ENCODE measurements at places on chromosomes 16 and 17. TPM values are rescaled to one million over a fixed set of nuclear protein-coding genes. Genes with fewer than 3 reads are reported as not detected.

The DPEP2 gene
- not detected for total RNA-seq

DNA sequence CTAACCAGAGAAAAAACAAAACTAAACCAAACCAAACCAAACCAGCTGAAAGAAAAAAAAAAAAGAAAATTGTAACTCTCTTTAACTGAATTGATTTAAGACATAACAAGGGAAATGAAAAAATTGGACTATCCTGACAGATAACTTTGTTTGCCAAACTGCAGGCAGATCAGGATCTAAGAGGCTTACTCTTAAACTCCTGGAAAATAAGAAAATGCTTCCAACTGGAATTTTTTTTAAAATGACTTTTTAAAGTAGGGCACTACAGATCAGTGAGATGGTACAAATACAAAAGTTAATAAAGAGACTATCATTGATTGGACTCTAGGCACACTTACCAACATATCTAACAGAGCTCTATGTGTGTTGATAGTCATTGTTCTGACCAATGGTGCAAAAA is 125.5 kb upstream of the KCNJ16 start:
- DNase-seq, result no peak

The STX1B gene
- total RNA-seq, result 19.9 TPM

GRCh38 chr17:82414548-82415281 is 3.4 kb upstream of the HEXD start:
- peak; percentile 91 for DNase-seq

Measured in WTC11 (cell line).